ENCODE measurements at places on chromosomes 7 and 10.

DNA sequence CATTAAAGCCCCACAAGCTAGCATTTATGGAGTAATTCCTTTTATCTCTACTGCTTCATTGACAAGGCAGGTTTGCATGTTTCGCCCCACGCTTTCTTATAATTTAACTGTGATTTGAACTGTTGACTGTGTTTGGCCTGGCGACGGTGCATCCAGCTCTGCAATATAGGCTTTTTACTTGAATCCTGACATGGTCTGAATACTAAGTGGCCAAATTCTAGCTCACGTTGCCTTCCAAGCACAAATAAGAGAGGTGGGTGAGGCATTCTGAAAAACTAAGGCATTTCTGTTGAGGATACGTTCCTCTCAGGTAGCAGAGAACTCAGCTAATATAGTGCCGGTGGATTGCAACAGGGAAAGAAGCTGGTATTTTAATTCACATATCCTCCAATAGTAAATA, 61.8 kb downstream of the NRP1 start:
- no peak for DNase-seq

DNA sequence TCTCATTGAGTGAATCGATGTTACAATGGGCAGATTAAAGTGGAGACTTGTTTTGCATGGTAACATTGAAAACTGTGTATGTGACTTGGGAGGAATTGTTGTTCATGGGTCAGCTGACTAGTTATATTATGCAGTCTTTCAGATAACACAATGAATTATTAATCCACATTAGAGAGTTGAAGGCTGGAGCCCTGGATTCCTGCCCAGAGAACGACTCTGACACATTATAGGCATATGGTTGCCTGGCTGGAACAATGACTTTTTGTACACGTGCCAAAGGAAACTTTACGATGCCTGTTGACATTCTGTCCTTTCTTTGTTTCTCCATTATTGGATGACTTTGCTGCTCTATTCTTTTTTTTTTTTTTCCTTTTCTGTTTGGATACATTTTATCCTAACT, 52.3 kb upstream of the TMEM229A start:
- peak; percentile 54 for DNase-seq

GRCh38 chr7:133575726-133576440, 323.0 kb downstream of the EXOC4 start:
- DNase-seq = peak; percentile 87

GRCh38 chr10:116752563-116752962, 10.2 kb upstream of the HSPA12A start:
- no peak for DNase-seq
